ENCODE measurements at places on chromosomes 4 and X. TPM values are rescaled to one million over a fixed set of nuclear protein-coding genes. Genes with fewer than 3 reads are reported as not detected.

- DNase-seq: no peak
Observed at GRCh38 chr4:180512801-180513475, 1730.3 kb upstream of the TENM3 start.

DNA sequence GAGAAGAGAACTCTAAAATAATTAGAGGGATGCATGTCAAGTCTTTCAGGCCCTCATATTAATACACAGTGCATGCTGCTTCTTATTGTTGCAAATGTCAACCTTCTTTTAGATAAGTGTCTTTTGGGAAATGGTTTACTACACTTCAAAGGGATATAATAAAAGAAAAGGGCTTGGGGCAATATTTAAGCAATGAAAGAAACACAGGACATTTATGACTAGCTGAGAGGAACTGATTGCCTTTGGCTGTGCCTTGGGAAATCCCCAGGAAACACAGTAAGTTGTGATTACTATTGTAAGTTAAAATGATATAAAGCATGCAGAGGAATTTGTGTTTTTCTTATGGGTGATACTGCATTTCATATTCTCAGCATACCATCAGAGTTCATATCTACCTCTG, 1036.2 kb upstream of the GRID2 start:
- DNase-seq: peak; percentile 3

DNA sequence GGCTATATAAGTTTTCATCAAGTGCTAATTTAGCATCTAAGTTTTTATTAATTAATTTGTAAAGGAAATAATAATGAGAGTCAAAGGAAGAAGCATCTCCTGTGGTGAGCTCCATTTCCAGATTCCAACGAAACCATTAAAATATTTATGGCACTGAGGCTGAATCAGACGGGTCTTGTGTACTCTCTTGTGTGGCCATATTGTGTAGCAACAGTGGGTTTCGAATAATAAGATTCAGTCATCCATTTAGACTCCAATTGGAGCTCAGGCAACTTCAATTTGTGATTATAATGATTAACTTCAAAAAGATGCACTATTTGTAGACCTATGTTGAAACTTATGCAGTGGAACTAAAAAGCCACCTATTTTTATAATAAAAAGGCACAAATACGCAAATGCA, 82.4 kb downstream of the SNCA start:
- DNase-seq: no peak

- DNase-seq: peak; percentile 21
Observed at GRCh38 chr4:76194325-76194724, 19.3 kb downstream of the SCARB2 start.

The SSX4 gene
- total RNA-seq: not detected

The GAGE12J gene
- total RNA-seq: not detected

DNA sequence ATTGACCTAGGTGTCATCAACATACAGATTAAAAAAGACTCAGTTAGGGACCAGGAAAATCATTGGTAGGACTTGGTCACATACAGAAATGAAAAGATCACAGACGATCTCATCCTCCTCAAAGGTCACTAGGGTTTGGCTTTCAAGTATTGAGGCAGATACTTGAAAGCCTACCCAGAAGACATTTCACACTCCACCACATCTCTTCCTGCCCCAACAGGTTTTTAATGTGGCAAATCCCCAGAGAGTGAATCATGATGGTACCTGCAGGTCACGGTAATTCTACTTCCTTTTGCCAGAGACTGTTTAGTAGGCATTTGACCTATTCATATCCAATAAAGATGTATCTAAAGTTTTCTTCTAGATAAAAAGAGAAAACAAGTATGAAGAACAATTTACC, 44.1 kb downstream of the INPP4B start:
- DNase-seq: peak; percentile 16

- DNase-seq: peak; percentile 16
Observed at GRCh38 chrX:100648458-100649417, 4.7 kb downstream of the SRPX2 start.

The VCX2 gene
- not detected for total RNA-seq

DNA sequence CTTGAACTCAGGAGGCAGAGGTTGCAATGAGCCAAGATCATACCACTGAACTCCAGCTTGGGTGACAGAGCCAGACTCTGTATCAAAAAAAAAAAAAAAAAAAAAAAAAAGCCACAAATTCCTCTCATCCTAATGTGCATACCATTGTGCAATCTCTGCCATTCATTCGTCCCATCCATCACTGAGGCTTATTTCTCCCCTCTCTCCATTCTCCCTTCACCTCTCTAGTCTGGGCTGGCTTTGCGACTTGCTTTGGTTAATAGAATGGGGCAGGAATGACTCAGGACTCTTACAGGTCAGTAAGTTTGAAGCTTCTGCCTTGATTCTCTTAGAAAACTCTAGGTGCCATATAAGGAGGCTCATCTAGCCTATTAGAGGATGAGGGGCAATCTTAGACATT, 60.3 kb upstream of the DDX3X start:
- no peak for DNase-seq

The RGN gene
- 0.05 TPM for total RNA-seq

The SULT1B1 gene
- total RNA-seq: not detected

The BEX1 gene
- total RNA-seq: not detected

GRCh38 chr4:140018931-140019618, 134.9 kb downstream of the MAML3 start:
- peak; percentile 72 for DNase-seq

The SLC25A53 gene
- total RNA-seq: 6.5 TPM

DNA sequence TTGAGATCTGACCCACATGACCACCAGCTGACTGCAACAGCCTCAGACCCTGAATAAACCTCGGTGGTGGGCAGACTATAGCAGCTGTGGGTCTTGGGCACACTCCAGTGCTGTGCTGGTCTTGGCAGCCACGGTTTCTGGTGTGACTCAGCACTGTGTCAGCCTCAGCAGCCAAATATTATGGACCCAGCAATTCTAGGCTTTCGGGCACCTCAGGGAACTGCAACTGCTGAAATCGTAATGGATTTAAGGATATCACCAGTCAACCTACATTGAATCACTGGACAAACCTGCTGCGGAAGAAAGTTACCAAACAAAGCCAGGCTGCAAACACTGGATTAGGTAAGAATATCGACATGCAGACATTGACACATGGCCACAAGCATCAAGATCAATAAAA, 10.5 kb upstream of the UBE2NL start:
- DNase-seq: no peak

Data from HT-29 (cell line).